ENCODE measurements at places on chromosomes 12 and 14.

DNA sequence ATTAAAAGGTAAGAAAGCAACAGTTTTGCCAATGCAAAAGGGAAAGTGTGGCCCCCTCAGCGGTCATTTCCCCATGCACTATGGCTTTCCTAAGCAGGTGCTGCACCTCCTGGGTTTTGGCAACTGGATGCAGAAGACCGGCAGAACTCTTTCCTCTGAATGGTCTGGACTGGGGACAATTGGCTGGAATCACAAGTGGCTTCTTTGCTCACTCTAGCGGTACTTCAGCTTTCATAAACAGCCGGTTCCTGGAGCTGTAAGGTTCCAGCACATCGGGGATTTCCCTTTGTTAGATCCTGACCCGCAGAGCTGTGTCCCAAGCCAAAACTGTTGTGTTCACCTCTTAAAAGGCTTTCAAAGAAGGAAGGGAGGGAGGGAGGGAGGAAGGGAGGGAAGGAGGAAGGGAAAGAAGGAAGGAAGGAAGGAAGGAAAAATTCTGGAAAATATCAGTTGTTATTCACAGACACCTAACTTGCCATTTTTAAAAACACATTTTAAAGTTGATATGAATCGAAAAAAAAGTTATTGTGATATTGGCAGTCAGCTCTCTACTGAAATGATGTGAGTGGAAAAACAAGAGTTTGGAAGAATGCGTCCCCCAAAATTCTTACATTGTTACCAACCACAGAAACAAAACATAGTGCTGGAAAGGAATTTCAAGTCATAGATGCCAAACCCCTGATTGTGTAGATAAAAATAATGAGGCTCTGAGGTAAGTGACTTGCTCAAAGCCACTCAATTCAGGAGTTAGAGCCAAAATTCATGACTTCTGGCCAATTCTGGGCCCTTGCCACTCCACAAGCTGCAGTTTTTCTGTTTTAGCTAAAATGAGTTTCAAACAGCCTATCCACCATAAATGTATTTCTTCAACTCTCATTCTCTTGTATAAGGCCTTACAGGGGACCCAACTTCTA is 220.6 kb upstream of the HMGA2 start:
- H3K27me3 ChIP-seq, result no peaks in the 10 kb centered on the region
- H3K36me3 ChIP-seq, result no peaks in the 10 kb centered on the region
- H3K4me3 ChIP-seq, result no peak overlapping the region
- H3K4me1 ChIP-seq, result peaks cover 4% of the 10 kb centered on the region
- DNase-seq, result peak; percentile 50

- H3K27me3 ChIP-seq, result no peaks in the 10 kb centered on the region
- H3K4me3 ChIP-seq, result no peak overlapping the region
- H3K4me1 ChIP-seq, result no peaks in the 10 kb centered on the region
- no peaks in the 10 kb centered on the region for H3K36me3 ChIP-seq
Measured at GRCh38 chr12:60231976-60232907, 636.4 kb downstream of the SLC16A7 start.

DNA sequence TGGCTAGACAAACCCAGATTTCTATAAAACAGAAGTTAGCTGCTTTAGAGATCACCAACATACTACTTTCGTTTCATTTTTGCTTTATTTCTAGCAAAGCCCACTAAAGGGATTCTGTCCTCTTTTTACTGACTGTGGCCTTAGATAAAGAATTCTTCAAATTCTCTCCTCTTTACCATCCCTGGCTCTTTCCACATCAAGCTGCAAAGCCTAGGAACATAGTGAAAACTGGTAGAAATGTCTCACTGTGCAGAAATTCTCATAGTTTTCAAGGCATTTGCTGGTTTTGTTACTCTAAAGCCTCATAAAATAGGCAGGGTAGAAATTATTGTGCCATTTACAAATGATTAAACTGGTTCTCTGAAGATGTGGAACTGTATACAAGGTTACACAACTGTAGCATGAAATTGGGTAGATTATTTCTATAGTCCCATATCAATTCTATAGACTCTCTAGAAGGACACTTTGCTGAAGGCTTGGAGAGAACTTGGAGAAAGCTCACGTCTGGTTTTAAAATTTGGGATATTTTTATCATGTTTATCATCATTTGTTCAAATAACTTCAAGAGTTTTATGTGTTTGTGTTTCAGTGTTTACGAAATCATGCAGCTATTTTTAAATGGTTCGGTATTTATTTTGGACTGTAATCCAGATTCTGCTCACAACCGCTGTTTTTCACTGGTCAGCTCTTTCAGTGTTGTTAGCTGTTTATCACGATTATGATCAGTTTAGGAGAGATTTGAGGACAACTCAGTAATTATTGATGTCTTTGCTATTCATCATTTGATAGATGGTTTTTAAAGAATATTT is 36.7 kb upstream of the CSRP2 start:
- peak overlapping the region; percentile 57 for H3K27ac ChIP-seq
- H3K36me3 ChIP-seq, result no peaks in the 10 kb centered on the region
- H3K4me1 ChIP-seq, result peaks cover 10% of the 10 kb centered on the region
- no peak overlapping the region for H3K4me3 ChIP-seq
- no peaks in the 10 kb centered on the region for H3K27me3 ChIP-seq

- H3K36me3 ChIP-seq, result no peaks in the 10 kb centered on the region
- no peaks in the 10 kb centered on the region for H3K27me3 ChIP-seq
- H3K4me1 ChIP-seq, result no peaks in the 10 kb centered on the region
Measured at GRCh38 chr12:53949631-53950436, 4.9 kb upstream of the HOXC12 start.

DNA sequence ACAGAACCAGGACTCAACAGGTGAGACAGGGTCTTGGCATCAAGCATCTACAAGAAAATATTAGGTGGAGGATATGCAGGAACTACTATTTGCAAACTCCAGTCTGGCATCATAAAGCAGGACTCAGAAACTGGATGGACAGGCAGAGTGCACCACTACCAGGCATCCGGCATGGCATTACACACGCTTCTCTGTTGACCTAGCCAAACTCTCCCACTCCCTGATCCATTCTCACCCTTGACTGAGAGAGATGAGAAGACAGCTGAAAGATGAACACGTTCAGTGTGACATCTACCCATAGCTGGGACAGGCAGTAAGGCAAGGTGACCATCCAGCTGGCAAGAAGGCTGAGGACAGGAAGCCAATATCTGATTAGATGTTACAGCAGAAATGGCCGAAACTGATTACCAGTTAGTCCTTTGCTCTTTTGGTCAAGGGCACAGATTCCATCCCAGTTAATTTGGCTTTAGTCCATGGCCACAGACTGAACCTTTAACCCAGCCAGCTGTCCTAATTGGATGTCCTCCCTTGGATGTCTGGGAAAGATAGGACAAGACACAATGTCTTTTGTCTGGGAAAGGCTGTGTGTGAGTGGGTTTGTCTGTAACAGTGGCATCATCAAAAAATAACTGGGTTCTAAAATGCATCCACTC is 71.6 kb downstream of the BBS10 start:
- H3K27ac ChIP-seq, result no peak overlapping the region
- H3K36me3 ChIP-seq, result no peaks in the 10 kb centered on the region
- no peaks in the 10 kb centered on the region for H3K4me1 ChIP-seq
- no peak for DNase-seq
- no peaks in the 10 kb centered on the region for H3K27me3 ChIP-seq

GRCh38 chr14:59303216-59303615 is 114.7 kb downstream of the DAAM1 start:
- no peak for DNase-seq
- no peak overlapping the region for H3K4me3 ChIP-seq
- H3K27ac ChIP-seq, result no peak overlapping the region
- H3K4me1 ChIP-seq, result peaks cover 2% of the 10 kb centered on the region

GRCh38 chr12:107929436-107929835 is 154.9 kb downstream of the ASCL4 start:
- no peaks in the 10 kb centered on the region for H3K36me3 ChIP-seq
- H3K4me3 ChIP-seq, result no peak overlapping the region
- DNase-seq, result no peak
- H3K27me3 ChIP-seq, result peaks cover 4% of the 10 kb centered on the region

GRCh38 chr14:75753696-75754095 is 92.7 kb downstream of the TTLL5 start:
- H3K4me1 ChIP-seq, result no peaks in the 10 kb centered on the region
- H3K36me3 ChIP-seq, result peaks cover 3% of the 10 kb centered on the region
- H3K4me3 ChIP-seq, result no peak overlapping the region
- H3K27ac ChIP-seq, result no peak overlapping the region
- H3K27me3 ChIP-seq, result no peaks in the 10 kb centered on the region

DNA sequence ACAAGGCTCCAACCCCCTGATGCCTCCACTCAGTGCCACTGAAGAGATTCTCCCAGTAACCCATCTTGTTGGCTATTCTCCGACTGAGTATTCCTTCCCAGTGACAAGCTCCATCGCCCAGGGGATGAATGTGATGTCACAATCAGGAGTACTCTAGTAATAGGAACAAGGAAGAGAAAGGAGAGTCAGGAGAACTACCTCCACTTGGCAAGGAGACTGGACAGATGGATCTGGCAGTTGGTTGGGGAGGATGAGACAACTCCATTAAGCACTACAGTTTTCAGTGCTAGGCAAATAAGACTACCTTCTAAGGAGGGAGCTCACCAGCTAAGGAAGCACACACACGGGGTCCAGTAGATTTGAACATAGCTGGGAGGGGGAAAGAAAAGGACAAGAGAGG is 5.3 kb downstream of the RNF41 start:
- no peak for DNase-seq
- H3K27me3 ChIP-seq, result no peaks in the 10 kb centered on the region
- H3K4me1 ChIP-seq, result no peaks in the 10 kb centered on the region
- peaks cover 7% of the 10 kb centered on the region for H3K36me3 ChIP-seq
- no peak overlapping the region for H3K27ac ChIP-seq
- no peak overlapping the region for H3K4me3 ChIP-seq

- H3K4me3 ChIP-seq, result no peak overlapping the region
- H3K27ac ChIP-seq, result no peak overlapping the region
- no peak for DNase-seq
- no peaks in the 10 kb centered on the region for H3K36me3 ChIP-seq
Measured at GRCh38 chr14:85536833-85537190, 6.9 kb downstream of the FLRT2 start.

- no peak overlapping the region for H3K27ac ChIP-seq
- no peak overlapping the region for H3K4me3 ChIP-seq
- no peaks in the 10 kb centered on the region for H3K27me3 ChIP-seq
- no peaks in the 10 kb centered on the region for H3K36me3 ChIP-seq
- peak; percentile 65 for DNase-seq
Measured at GRCh38 chr12:26340649-26341048, 145.3 kb downstream of the SSPN start.

GRCh38 chr14:68694516-68695235 is 98.2 kb downstream of the ZFP36L1 start:
- no peaks in the 10 kb centered on the region for H3K27me3 ChIP-seq
- no peaks in the 10 kb centered on the region for H3K4me1 ChIP-seq
- peak; percentile 45 for DNase-seq
- H3K4me3 ChIP-seq, result no peak overlapping the region

DNA sequence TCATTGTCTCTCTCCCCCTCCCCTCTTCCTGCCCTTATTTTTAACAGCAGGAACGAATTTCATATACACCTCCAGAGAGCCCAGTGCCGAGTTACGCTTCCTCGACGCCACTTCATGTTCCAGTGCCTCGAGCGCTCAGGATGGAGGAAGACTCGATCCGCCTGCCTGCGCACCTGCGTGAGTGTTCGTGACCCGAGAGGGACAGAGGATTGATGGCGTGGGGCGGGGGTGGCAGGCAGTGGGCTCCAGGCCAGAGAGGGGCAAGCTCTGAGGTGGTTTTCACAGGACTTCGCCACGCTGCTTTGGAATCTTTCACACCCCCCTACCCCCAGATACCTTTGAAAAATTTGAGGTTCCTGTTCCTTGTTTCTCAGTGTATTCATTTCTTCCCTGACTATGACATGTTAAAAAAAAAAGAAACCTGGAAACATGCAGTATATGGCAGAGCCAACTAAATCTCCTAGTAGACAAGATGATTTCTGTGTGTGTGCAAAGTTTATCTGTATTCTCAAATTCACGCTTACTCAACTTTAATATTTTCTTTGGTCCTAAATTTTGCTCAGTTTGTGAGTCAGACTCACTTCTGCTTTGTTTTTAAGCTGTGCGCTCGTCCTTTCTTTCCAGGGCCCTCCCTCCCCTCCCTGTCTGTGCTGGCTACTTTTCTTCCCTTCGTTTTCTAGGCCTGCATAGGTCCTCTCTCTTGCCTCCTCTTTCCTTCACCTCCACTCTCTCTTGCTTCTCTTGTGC is 103.1 kb downstream of the ETV6 start:
- H3K4me3 ChIP-seq, result no peak overlapping the region
- peaks cover 4% of the 10 kb centered on the region for H3K4me1 ChIP-seq
- peak overlapping the region; percentile 94 for H3K27ac ChIP-seq
- no peaks in the 10 kb centered on the region for H3K27me3 ChIP-seq
- no peak for DNase-seq
- no peaks in the 10 kb centered on the region for H3K36me3 ChIP-seq

DNA sequence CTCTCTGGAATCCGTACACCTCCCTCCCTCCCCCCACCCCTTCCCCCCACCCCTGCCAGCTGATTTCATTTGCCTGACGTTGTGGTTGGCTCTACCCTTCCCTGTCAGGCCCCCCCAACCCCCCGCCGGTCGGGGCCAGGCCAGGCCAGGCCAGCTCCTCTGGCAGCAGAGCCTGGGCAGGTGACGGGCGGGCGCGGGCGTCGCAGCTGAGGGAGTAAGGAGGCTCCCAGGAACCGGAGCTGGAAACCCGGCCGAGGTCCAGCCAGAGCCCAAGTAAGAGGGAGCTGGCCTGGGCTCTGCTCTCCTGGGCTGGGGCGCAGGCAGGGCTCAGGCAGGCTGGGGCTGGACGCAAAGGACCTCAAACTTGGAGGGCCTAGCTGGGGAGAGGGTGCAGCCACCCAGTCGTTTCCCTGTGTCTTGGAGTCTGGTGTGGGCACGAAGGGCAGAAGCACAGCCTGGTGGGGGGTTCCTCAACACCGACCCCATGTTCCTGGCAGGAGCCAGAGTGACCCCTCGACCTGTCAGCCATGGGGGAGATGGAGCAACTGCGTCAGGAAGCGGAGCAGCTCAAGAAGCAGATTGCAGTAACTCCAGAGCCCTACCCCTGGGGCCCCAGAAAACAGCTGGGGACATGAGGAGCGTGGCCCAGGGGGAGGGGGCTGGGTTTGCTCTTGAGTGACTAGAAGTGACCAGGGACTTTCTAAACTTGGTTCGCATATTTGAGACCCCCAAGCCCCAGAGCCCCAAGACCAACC is at the start of gene GNB3:
Gene GNB3 (plus strand): TSS at position 165 of the 755 bp plus-strand sequence. CDS start 363 bp downstream, at position 528.
- no peaks in the 10 kb centered on the region for H3K27me3 ChIP-seq
- H3K36me3 ChIP-seq, result peaks cover 4% of the 10 kb centered on the region
- H3K27ac ChIP-seq, result no peak within 1 kb of the TSS
- no peaks in the 10 kb centered on the region for H3K4me1 ChIP-seq
